ENCODE measurements at places on chromosomes 11 and 22. TPM values are rescaled to one million over a fixed set of nuclear protein-coding genes. Genes with fewer than 3 reads are reported as not detected.

CBL gene
- polyA plus RNA-seq: 10.5 TPM

ENTHD1 gene
- polyA plus RNA-seq: not detected

ANO3 gene
- not detected for polyA plus RNA-seq

TAF6L gene
- 55.2 TPM for polyA plus RNA-seq

GUCY1A2 gene
- polyA plus RNA-seq: 5.1 TPM

TMEM45B gene
- not detected for polyA plus RNA-seq

Measured in neural cell (in vitro differentiated cells).